ENCODE measurements at places on chromosomes 16 and 17. TPM values are rescaled to one million over a fixed set of nuclear protein-coding genes. Genes with fewer than 3 reads are reported as not detected.

DNA sequence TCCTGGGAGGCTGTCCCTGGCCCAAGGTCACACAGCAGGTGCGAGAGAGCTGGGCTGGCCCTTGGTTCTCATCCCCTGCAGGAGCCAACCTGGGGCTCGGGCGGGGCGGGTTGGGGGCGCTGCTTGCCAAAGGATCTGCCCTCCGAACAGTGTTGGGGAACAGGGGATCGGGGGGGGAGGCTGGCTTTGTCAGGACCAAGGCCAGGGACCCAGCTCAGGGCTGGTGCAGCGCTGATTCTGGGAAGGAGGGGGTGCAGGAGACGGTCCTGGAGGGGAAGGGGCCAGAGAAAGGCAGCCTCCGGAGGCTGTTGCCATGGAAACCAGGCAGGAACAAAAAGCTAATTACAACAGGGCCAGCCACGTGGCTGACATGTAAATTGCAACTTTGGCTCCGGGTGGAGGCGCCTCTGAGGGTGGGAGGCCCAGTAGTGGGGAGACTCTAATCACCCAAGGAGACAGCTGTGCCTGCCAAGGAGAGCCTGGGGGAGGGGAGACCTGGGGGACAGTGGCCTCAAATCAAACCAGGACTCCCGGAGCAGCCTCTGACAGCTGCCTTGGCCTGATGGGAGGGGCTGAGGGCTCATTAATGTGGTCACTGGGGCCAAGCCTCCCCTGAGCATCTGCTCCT lies 1.3 kb downstream of the TUBB3 start:
- DNase-seq, result no peak

- DNase-seq, result no peak
These were observed 12.4 kb upstream of the PEMT start for GRCh38 chr17:17603895-17604225.

GRCh38 chr16:27481282-27481934 lies 68.3 kb downstream of the GTF3C1 start:
- DNase-seq, result no peak

DNA sequence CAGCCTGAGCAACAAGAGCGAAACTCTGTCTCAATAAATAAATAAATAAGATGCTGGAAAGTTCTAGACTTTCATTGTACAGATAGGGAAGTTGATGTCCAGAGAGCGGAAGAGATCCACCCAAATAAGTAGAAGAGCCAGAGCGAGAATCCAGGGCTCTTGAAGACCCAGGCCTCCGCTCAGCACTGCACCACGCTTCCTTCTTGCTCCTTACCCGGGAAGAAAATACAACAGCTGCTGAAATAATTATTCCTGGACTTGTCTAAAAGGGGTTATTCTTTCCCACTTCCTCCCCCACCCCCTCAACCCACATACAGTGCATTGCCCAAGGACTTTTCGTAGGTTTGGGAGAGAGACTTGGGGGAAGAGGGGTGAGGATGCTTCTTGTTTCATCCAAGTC lies 26.7 kb downstream of the CDK5RAP3 start:
- DNase-seq, result no peak

GRCh38 chr17:35934760-35935159 lies 4.2 kb upstream of the RDM1 start:
- DNase-seq, result no peak

GRCh38 chr16:59021751-59022150 lies 287.6 kb upstream of the GOT2 start:
- DNase-seq, result peak; percentile 18

DNA sequence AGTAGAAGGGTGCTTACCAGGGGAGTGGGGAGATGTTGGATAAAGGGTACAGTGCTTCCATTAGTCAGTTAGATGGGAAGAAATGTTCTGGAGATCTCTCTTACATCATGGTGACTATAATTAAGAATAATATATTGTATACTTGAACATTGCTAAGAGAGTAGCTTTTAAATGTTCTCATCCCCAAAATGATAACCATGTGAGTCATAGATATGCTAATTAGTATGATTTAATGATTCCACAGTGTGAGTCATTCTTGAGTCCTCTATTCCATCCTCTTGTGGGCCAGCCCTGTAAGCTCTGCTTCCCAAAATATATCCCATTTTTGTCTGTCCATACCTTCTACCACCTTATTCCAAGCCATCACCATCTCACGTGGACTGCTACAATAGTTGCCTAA lies 80.6 kb upstream of the CDH11 start:
- no peak for DNase-seq

- DNase-seq, result no peak
These were observed 31.1 kb downstream of the KLHDC4 start for GRCh38 chr16:87734644-87735043.

DNA sequence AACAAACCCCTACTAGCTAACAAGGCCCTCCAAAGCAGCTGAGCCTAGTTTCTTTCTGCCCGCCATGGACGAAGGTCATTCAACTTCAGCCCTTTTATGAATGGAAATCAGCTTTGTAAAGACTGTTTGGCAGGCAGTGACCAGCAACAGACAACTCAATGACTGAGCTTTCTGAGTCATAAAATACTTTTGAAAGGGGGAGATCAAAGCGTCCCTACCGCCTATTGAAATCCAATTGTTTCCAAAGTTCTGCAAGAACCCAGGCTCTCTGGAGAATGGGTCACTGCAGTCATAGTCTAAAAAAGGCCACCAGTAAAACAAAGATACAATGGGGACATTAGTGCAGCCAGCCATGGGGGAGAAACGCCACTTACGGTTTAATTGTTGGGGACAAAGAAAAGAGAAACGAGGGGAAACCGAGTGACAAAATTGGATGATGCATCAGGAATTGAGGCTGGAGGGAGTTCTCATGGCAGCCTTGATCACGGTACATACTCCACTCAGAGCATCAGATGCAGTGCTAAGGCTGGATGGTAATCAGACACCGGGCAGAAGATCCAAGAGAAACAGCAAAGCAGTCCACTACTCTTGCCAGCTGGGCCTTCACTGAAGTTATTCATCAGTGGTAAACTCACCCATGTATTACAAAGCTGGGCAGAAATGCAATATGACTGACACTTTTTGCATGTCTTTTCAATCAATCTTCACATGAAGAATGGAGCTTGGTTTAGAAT lies 9.8 kb downstream of the ADAMTS18 start:
- no peak for DNase-seq

GRCh38 chr17:40378966-40379365 lies 14.4 kb upstream of the GJD3 start:
- DNase-seq, result no peak

SPATA22 gene
- total RNA-seq, result not detected

TMEM98 gene
- not detected for total RNA-seq

ZNF200 gene
- 12.1 TPM for total RNA-seq

Data from Caki2 (cell line).